ENCODE measurements at places on chromosomes 7 and 10. TPM values are rescaled to one million over a fixed set of nuclear protein-coding genes. Genes with fewer than 3 reads are reported as not detected.

Gene ZNF425
- total RNA-seq: 3.1 TPM

Gene EXOSC1
- 32.6 TPM for total RNA-seq

DNA sequence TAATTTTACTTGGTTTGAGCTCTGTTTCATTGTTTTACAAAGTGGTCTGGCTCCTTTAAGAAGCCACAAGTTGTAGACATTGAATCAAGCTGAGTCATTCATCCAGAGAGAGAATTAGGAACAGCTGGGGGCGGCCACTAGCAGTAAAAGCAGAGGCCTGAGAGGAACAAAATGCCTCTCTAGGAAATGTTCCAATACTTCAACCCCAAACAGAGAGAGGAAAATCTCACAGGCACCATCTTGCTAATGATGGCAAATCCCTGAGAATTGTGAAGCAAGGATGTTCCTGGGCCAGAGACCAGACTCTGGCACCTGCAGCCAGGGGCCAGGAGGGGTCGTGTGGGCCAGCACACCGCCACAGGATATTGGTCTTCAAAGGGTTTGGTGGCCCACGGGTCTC, 26.5 kb upstream of the TRIL start:
- H3K36me3 ChIP-seq: no peaks in the 10 kb centered on the region
- no peak overlapping the region for H3K27ac ChIP-seq
- no peaks in the 10 kb centered on the region for H3K27me3 ChIP-seq
- no peaks in the 10 kb centered on the region for H3K4me1 ChIP-seq
- H3K4me3 ChIP-seq: no peak overlapping the region
- no peak for DNase-seq

DNA sequence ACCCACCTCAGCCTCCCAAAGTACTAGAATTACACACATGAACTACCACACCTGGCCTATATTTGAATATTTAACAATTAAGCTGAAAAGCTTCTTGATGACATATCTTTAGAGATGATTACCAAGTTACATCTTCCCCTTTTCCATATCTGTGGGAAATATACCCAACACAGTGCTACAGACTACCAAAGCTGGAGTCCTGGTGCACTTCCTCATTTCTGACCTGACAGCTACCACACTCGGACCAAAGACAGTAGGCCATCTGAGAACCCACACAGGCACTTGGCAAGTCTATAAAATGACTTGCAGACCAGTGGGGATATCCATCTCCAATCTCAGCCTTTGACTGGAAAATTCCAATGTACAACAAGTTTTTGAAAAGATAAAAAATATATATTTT, 270.4 kb upstream of the KLF14 start:
- H3K27ac ChIP-seq: no peak overlapping the region
- H3K4me1 ChIP-seq: peaks cover 45% of the 10 kb centered on the region
- H3K4me3 ChIP-seq: no peak overlapping the region
- no peaks in the 10 kb centered on the region for H3K27me3 ChIP-seq
- DNase-seq: no peak
- no peaks in the 10 kb centered on the region for H3K36me3 ChIP-seq

Gene GLRX3
- total RNA-seq: 44.2 TPM

DNA sequence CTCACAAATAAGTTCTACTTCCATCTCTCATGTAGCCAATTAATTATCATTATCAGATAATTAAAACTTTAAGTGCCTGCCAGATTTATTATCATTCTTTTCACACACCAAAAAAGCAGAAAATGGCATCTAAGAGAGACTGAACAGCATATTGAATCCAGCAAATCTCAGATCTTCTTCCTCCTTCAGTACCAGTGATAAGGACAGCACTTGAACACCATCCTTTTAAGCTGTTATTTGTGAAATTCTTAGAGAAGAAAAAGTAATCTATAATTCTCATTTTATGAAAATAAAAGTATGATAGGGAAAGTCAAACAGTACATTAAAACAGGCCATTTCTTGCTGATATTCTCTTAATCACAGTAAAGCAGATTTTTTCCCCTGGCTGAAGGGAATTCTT, 104.5 kb downstream of the ELAPOR2 start:
- no peak overlapping the region for H3K4me3 ChIP-seq
- no peaks in the 10 kb centered on the region for H3K27me3 ChIP-seq
- no peak for DNase-seq
- H3K4me1 ChIP-seq: no peaks in the 10 kb centered on the region
- no peaks in the 10 kb centered on the region for H3K36me3 ChIP-seq
- no peak overlapping the region for H3K27ac ChIP-seq

- no peaks in the 10 kb centered on the region for H3K4me1 ChIP-seq
- H3K36me3 ChIP-seq: no peaks in the 10 kb centered on the region
- H3K27ac ChIP-seq: no peak overlapping the region
- DNase-seq: no peak
- H3K27me3 ChIP-seq: no peaks in the 10 kb centered on the region
- H3K4me3 ChIP-seq: no peak overlapping the region
Observed at GRCh38 chr10:71644307-71645180, 75.0 kb downstream of the C10orf105 start.

DNA sequence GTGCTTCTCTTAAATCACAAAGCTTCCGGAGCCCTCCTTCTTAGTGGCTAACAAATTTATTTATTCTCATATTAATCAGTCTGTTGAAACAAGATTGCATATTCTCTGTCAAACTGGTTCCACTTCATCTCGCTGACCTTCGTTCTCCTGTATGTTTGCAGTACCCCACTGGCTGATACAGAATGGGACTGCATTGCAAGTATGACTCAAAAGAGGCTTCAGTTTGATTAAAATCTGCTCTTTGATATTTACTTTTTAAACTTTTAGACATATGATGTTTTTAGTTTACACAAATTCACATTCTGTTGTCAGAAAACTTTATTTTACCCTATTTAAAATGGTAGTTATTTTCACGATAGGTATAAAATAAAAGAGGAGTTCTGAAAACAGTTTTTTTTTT, 14.3 kb upstream of the ARHGAP12 start:
- no peaks in the 10 kb centered on the region for H3K27me3 ChIP-seq
- no peaks in the 10 kb centered on the region for H3K4me1 ChIP-seq
- H3K36me3 ChIP-seq: no peaks in the 10 kb centered on the region

GRCh38 chr7:45921381-45921698, 268 bp upstream of the IGFBP3 start:
- DNase-seq: no peak
- no peak overlapping the region for H3K4me3 ChIP-seq
- H3K27me3 ChIP-seq: no peaks in the 10 kb centered on the region
- no peaks in the 10 kb centered on the region for H3K36me3 ChIP-seq
